Stimulated activated naive CD4-positive, alpha-beta T cell (primary cell): ENCODE measurements at places on chromosomes 5 and 9.

DNA sequence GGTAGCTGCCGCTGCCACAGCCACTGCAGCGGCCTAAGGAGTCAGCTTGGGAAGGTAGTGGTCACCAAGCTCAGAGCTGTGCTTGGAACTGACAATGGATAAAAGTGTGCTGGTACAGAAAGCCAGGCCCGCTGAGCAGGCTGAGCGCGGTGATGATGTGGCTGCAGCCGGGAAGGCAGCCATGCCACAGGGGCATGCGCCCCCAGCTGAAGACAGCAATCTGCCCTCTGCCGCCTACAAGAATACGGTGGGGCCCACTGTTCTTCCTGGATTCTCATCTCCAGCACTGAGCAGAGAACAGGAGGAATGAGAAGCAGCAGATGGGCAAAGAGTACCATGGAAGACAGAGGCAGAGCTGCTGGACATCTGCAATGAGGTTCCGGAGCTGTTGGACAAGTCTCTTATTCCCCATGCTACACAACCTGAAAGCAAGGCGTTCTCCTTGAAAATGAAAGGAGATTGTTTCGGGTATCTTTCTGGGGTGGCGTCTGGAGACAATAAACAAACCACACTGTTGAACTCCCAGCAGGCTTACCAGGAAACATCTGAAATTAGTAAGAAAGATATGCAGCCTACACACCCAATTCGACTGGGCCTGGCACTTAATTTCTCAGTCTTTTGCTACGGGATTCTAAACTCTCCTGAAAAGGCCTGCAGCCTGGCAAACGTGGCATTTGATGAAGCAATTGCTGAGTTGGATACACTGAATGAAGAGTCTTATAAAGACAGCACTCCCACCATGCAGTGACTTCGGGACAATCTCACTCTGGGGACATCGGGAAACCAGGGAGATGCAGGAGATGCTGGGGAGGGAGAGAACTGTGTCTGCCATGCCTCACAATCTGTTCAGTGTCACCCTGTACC lies 22.8 kb upstream of the ANKRD18A start:
- DNase-seq, result no peak

GRCh38 chr5:61082516-61083280 lies 79.6 kb downstream of the SMIM15 start:
- DNase-seq, result no peak

- DNase-seq, result no peak
Measured at GRCh38 chr9:18569941-18570630, 96.1 kb downstream of the ADAMTSL1 start.

DNA sequence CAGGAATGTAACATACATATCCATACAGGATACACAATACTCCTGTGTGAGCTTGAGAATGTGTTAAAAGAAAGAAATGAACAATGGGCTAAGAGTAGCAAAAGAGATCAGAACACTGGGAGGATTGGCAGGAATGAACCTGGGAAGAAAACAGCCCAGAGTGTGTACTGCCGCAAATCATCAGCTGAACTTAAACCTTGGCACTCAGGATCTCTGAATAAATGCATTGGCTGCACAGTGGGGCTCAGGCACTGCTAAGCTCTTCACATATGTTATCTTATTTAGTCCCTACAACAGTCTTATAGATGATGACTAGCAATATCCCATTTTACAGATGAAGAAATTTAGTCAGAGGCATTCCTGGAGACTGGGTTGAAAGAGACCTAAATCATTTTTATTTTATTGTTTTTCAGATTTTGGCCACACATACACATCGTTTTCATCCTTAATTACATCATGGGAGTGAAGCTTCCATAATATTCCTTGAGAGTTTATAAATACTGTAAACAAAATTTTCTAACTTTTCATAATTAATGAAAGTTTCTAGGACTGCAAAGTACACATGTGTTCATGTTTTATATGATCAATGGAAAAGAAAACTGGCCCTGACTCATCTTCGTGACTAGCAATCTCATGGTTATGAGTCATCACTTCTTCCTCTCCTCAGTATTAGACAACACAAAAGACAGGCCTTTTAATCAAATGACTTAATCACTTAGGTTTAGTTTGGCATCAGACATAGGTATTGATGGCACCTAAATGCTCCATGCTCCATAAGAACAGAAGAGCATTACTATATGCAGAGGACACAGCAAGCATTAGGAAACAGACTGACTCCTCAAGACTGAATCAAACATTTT lies 59.2 kb downstream of the CDH18 start:
- no peak for DNase-seq

DNA sequence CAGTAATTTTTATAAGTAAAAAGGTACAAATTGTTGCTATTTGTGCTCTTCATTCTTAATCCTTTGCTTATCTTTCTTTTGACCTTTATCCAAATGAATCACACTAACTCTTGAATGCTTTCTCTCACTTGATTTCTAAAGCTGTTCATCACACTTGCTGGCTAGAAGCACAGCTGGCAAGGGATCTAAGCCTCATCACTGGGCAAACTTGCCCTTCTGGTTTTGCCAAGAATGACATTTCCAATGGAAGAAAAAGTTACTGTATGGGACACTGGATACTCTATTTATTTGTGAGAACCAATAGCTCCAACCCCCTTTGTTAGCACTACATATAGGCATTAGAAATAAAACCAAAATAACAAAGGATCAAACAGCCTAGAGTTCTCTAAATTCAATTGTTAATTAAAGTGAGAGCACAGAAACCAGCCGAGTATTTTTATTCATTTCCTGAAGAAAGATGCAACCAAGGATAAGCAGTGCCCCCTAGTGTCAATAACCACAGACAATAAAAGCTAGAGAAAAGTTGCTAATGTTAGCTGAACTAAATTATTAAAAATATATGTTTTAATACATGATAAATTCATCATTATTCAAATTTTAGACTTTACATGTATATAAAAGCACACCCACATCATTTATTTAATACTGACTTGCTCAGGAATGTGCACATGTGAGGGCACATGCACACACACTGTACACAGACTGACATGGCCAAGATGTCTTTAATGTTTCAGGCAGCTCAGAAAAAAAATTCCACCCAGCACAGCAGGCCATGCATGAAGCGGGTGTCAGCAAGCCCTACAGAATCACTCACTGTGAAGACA lies 59.8 kb upstream of the POU5F2 start:
- no peak for DNase-seq

DNA sequence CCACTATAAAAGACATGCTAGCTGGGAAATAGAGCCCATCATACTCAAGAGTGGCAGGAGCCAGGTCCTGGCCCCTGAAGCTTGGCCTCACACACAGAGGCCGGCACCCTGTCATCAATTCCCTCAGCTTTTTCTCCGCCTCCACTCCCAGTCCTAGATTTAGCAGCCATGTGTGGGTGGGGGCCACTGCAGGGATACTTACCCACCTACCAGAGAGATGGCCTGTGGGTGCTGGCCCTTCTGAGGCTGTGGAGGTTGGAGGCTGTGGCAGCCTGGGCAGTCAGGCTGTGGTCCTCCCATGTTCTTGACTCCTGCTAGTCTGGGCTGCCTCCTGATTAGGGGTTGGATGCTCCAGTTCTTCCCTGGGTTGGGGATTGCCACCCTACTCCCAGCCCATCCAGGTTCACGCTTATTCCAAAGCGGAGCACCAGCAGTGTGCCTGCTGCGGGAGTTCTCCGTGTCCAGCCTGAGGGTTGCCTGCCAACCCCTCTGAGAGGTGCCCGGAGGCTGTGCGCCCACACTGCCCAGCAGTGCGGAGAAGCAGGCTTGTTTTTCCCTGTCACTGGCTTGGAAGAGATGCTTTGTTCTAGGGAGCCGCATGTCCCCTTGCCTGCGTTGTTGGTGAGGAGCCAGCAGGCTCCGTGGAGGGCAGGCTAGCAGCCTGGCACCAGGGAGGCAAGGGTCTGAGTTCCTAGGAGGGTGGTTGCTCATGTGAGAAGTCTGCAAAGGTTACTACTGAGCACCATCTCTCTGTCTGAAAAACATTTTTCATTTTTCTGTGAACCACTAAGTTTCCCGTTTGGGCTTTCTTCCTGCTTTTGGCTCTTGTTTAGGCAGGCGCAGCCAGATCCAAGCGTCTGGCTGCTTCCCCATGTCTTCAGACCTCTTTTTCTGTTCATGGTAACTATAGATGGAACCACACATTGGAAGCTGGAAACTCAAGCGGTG lies 7.5 kb downstream of the SLC22A5 start:
- DNase-seq, result no peak

DNA sequence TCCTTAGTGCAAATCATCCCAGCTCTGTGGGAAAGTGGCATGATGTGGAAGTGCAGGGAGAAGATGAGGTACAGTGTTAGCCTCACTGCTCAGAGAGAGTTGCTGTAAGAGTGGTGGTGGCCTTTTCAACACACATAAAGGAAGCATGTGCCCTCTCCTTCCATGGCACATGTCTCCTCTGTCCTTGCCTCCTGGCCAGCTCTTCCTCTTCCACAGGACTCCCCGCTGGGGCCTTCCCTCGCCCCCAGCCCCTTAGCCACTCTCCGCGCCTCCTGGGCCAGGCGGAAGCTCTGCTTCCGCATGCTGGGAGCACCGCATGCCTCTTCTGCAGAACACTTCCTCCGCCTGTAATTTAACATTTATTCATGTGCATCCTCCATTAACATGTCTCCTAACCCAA lies 4.8 kb upstream of the KCNMB1 start:
- DNase-seq, result no peak

DNA sequence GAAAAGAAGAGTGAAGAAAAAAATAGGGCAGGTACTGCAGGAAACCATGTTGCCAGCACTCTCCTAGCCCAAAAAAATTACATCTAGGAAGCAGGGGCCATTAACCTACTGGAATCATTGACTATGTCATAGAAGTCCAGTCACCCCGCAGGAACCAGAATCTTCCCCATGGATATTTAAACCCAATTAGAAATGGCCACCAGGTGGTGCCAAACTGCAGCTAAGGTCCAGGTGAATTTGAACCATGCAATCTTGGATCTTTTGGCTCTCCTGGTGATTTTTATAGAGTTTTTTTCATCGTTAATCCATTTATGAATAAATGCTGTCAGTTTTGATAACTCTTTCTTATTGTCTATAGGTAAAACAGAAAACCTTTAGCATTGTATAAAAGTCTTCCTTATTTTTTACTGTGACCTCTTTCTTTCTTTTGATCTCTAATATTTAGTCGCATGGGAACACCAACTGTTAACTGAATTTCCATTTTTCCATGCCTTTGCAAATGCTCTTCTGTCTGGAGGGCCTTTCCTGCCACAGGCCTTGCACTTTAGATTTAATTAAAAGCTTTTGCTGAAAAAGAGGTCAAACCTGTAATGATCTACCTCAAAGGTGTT lies 147.5 kb upstream of the FGF10 start:
- no peak for DNase-seq
